ENCODE measurements at places on chromosomes 5 and 9.

GRCh38 chr5:35671541-35672295, 54.1 kb downstream of the SPEF2 start:
- peak; percentile 55 for DNase-seq

DNA sequence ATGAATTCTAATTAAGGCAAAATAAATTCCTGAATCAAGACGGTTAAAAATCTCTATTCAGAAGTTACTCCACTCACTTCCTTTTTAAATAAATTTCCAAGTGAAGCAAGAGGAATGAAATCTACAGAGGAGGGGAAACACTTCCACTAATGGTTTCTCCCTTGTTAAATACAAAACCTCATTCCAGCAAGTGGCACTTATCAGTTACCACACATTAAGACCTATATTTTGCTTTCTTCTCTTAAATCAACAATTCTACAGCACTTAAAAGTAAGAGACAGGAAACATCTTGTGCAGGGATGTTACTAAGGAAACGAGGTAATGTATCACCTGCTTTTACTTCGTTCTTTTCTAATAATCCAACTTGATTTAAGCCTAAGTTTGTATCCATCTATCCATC, 172.6 kb downstream of the RAPGEF6 start:
- DNase-seq, result no peak

DNA sequence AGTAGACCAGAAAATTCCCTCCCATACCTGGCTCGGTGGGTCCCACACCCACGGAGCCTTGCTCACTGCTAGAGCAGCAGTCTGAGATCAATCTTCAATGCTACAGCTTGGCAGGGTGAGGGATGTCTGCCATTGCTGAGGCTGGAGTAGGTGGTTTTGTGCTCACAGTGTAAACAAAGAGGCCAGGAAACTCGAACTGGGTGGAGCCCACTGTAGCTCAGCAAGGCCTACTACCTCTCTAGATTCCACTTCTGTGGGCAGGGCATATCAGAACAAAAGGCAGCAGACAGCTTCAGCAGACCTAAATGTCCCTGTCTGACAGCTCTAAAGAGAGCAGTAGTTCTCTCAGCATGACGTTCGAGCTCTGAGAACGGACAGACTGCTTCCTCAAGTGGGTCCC, 5.6 kb upstream of the GZMA start:
- peak; percentile 57 for DNase-seq

DNA sequence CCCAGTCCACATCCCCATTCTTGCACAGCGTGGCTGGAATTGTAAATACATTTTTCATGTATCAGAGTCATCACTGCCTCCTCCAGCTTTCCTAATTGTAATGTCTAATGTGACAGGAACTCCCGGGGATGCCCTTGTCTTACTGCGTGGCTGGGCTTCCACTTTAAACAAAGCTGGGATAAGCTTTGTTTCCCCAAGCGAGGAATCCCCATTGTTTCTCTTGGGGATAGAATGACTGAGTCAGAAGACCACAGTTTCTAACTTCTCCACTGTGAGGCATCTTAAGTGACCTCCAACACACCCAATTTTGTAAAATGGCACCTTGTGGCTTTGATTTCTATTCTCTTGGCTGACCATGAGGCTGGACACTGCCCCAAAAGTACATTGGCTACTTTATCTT, 22.4 kb downstream of the ARPC5L start:
- DNase-seq, result no peak

- no peak for DNase-seq
These were observed 187.1 kb downstream of the EDIL3 start for GRCh38 chr5:84197538-84197937.

GRCh38 chr9:10479172-10479571, 133.6 kb downstream of the PTPRD start:
- no peak for DNase-seq

GRCh38 chr5:109784687-109785086, 95.0 kb downstream of the MAN2A1 start:
- DNase-seq, result no peak

DNA sequence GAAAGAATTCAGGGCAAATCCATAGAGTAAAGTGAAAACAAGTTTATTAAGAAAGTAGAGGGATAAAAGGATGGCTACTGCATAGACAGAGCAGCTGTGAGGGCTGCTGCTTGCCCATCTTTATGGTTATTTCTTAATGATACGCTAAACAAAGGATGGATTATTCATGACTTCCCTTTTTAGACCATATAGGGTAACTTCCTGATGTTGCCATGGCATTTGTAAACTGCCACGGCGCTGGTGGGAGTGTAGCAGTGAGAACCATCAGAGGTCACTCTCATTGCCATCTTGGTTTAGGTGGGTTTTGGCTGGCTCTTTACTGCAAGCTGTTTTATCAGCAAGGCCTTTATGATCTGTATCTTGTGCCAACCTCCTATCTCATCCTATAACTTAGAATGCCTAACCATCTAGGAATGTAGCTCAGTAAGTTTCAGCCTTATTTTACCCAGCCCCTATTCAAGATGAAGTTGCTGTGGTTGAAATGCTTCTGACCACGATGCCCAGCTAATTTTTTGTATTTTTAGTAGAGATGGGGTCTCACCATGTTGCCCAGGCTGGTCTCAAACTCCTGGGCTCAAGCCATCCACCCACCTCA, 42.1 kb downstream of the RFK start:
- no peak for DNase-seq

- DNase-seq, result no peak
These were observed 208.3 kb upstream of the VLDLR start for GRCh38 chr9:2413160-2413805.

- DNase-seq, result no peak
These were observed 997 bp downstream of the AUH start for GRCh38 chr9:91360551-91361290.

GRCh38 chr5:126360467-126360866, 62.7 kb upstream of the GRAMD2B start:
- DNase-seq, result no peak

DNA sequence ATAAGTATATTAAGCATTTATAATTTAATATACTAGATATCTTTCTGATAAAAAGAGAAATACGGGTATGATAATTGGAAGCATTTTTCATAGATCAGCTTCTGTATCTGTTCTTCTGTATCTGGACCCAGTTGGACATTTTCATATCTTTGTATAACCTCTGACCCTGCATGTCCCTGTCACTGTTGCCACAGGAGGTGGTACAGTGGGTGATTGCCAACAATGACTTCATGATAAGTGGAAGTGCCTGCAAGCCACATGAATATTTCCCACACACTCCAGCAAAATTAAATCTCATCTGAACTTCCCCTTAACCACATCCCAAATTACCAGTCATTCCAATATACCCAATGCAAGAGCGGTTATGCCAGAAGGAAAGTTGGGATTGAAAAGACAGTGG, 376.4 kb downstream of the ARRDC3 start:
- DNase-seq, result no peak

- no peak for DNase-seq
These were observed 72.0 kb downstream of the PIK3R1 start for GRCh38 chr5:68287631-68287975.

- no peak for DNase-seq
These were observed 28.3 kb downstream of the JAK2 start for GRCh38 chr9:5013374-5013773.

GRCh38 chr9:129487658-129488483, 133.0 kb downstream of the C9orf50 start:
- DNase-seq, result peak; percentile 67

DNA sequence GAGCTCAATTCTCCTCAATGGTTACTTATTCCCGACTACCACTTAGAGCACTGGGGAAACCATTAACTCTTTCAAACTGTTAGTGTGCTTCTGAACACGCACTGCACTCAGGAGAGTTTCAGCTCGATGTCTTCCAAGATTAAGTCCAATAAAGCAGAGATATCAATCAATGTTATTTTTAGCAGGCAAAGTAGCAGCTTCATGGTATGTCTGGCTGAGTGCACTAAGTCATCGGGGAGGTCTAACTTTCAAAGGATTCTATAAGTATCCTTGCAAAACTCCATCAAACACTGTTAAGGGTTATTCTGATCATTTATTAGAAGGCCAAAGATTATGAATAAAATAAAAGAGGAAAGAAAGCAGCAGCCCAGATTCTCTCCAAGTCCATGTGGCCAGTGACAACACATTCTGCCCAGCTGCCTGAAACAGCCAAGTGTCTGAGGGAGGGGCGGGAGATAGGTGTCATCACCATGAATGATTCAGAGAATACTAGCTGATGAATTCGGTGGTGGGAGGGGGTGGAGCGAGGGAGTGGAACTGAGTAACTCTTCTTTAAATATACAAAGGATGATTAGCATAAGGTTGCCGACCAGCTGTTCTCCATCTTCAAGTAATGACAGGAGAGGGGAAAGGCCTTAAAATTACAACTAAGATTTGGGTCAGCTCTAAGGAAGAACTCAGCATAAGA, 21.3 kb downstream of the NREP start:
- DNase-seq, result no peak

DNA sequence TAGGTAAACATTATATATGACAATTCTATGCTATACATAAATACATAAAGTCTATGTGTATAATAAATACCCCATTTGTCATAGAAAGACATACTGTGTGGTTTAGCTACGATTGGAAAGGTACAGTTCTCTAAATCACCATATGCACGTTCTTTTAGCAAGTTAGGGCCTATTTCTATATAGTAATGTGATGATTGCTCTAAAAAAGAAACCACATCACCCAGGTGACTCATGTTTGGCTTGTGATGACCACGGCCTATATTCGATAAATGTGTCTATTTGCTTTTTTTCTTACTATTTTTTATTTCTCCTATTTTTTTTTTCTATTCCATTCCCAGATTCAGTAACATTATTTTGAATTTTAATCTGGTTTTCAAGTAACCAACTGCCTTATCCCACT, 34.7 kb downstream of the RETREG1 start:
- DNase-seq, result no peak

DNA sequence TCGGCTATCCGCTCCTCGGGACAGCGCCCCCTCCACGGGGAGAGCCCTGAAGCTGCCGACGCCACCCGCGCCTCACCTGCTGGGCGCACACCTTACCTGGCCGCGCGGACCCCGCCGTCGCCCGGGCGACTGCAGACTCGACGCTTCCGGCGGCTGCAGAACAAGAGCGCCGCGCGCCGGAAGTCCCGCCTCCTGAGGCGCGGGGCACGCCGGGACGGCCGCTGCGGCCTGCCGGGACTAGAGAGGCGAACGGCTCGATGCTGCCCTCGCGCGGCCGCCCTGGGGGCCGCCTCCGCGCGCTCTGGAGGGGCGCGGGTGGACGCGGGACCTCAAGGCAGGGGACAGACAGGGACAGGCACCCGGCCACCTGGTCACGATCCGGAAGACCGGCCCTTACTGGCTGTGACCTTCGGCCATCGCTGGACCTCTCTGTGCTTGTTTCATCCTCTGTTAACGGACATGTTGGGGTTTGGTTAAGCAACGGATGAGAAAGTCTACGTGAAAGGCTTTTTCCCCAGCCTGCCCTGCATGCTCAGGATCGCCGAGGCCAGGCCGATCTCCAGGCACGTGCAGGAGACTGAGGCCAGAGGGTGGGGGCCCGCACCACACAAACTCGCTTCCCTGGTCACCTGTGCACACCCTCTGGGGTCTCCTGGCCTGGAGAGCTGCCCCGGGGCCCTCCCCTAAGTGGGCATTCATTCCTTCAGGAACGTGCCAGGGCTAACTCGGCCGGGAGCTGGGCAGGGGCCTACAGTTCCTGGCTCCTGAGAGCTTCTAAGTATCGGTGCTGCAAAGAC, at the start of gene SNAPC4:
Gene SNAPC4, minus strand, starts transcription at position 133 of the 797 bp plus-strand sequence. CDS start 1,742 bp downstream, outside the sequence.
- DNase-seq, result peak; percentile 87

DNA sequence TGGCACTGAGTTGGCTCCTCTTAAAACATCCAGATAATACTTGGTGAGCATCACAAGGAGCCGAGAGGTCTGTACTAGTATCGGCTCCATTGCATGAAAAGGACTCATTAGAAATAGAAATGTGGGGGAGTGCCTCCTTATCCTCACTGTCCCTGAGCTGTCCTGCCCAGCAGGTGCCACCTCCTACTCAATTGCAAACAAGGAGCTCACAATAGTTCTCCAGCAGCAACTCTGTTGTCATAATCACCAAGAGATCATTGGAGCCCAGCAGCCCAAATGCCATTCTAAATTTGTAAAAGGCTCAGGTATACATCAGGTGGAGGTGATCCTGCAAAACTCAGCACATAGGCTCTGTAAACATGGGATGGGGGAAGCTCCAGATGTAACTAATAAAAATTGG, 99.1 kb downstream of the PLK2 start:
- DNase-seq, result no peak

DNA sequence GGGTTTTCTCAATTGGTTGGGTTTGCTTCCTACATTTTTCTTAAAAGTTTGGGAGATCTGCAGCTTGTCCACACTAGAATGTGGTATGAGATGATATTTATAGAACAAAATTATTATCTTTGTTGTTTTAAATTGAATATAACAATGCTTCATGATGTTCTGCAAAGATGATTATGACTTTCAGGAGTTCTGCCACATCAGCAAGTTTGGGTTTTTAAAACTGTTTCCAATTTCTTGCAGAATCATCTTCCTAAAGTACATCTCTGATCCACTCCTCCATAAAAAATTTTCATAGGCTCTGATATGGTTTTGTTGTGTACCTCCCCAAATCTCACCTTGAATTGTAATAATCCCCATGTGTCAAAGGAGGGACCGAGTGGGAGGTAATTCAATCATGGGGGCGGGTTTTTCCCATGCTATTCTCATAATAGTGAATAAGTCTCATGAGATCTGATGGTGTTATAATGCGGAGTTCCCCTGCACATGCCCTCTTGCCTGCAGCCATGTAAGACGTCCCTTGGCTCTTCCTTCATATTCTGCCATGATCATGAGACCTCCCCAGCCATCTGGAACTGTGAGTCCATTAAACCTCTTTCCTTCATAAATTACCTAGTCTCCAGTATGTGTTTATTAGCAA, 119.1 kb upstream of the PTGER4 start:
- no peak for DNase-seq

- no peak for DNase-seq
These were observed 49.2 kb downstream of the EQTN start for GRCh38 chr9:27247756-27248155.

DNA sequence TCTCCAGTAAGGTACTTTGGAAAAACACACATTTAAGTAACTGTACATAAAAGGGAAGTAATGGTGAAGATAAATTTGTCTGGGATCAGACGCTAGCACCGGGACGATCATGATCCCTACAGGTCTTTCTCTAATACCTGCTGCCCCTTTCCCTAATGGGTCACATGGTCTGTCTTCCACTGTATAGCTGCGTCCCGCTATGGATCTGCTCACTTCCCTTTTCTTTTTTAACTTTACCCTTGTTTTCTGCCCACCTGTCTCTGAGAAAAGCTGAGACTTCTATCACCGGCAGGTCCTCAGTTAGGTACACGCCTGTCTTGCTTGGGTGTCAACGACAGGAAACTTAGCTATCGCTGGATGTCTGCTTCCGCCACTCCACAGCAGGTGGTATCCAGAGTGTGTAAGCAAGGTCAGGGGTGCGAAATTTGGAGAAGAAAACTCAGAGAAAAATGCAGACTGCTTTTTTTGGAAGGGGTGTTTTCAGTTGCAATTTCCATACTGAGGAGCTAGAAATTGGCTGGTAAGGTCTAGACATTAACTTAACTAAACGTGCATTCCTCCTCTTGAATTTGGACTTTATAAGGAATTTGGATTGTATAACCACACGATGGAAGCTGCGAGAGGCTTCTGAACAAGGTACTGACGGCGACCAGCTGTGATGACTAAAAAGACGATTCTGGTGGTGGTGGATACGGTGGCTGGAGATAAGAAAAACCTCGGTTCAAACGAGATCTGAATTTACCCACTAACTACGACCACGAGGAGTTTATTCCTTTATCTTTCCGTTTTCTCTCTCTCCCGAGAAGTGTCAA, 1.1 kb upstream of the ICE1 start:
- peak; percentile 17 for DNase-seq
